Thoracic aorta endothelial cell (primary cell): ENCODE measurements at places on chromosomes 3 and 15. TPM values are rescaled to one million over a fixed set of nuclear protein-coding genes. Genes with fewer than 3 reads are reported as not detected.

Gene OR4F6
- not detected in 2 replicates for total RNA-seq

Gene UBR1
- 48.0 and 56.9 TPM in 2 replicates for total RNA-seq

Gene MAN2A2
- 19.7 and 21.6 TPM in 2 replicates for total RNA-seq

Gene STXBP5L
- not detected in 2 replicates for total RNA-seq

Gene PROS1
- total RNA-seq = 14.6 and 15.6 TPM in 2 replicates
